ENCODE measurements at places on chromosomes 3 and 15.
A peak's percentile ranks its signal among the peaks of the same experiment; 100 is the strongest.

GRCh38 chr3:9930804-9931418 lies 2.7 kb upstream of the CRELD1 start:
- peak; percentile 60 for DNase-seq

GRCh38 chr15:66292571-66293418 lies 573 bp upstream of the DIS3L start:
- peak; percentile 68 for DNase-seq

- no peak for DNase-seq
Measured at GRCh38 chr15:67350042-67350441, 95.5 kb downstream of the IQCH start.

DNA sequence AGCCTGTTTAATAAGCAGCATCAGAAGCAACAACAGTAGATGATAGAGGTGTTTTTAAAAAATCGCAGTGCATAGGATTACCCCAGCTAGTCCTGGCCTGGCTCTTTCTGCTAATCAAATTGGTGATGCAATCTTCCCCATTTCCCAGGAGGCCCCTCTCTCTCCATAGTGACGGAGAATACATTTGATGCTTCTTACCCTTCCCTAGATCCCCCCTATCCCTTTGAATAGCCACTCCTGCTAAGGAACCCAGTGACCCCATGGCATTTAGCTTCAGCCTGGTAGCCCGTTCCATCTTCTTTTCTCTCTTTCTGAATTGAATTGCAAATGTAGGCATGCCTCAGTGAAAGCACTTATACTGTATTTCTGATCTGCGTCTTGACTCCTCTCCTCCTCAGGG lies 223.6 kb upstream of the GAP43 start:
- DNase-seq: no peak

DNA sequence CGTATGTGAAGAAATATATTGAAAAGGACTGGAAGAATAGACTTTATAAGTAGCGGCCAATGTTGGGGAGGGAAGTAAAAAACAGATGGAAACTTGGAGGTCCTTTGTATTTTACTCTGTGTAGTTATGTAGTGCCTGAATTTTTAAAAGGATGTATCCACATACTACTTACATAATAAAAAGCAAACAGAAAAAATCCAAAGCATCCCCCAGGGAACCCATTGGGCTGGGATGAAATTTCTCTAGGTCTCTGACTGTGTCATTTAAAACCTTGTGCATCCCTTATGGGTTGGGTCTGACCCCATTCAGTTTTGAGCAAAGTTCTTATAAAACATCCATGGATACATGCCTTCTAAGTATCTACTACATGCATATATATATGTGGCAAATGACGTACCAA lies 141.1 kb downstream of the NR1D2 start:
- no peak for DNase-seq

- peak; percentile 9 for DNase-seq
Measured at GRCh38 chr3:105499961-105500360, 133.3 kb downstream of the ALCAM start.

- no peak for DNase-seq
Measured at GRCh38 chr15:48954538-48954937, 9.2 kb downstream of the SHC4 start.

GRCh38 chr3:21955406-21955805 lies 204.4 kb upstream of the ZNF385D start:
- DNase-seq: no peak

- DNase-seq: peak; percentile 90
Measured at GRCh38 chr15:90956274-90957030, 1.8 kb downstream of the RCCD1 start.

DNA sequence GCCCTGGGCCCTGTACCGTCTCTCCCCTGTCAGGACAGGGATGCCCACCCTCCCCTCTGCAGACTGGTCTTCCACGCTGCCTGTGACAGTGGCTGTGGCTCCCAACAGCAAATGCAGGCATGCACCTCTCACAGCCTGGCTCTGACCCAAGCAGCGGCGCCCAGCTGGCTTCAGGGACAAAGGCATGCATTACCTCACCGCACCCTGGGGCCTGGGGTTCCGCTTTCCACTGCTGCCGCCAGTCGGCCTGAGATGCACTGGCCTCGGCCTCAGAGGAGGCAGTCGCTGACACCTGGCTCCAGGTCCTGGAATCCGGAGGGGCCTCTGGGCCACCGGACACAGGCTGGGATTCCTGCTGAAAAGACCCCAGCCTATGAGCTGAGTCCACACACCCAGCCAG lies 70.3 kb downstream of the SCN5A start:
- DNase-seq: no peak

- no peak for DNase-seq
Measured at GRCh38 chr3:152785051-152785450, 49.9 kb upstream of the P2RY1 start.

DNA sequence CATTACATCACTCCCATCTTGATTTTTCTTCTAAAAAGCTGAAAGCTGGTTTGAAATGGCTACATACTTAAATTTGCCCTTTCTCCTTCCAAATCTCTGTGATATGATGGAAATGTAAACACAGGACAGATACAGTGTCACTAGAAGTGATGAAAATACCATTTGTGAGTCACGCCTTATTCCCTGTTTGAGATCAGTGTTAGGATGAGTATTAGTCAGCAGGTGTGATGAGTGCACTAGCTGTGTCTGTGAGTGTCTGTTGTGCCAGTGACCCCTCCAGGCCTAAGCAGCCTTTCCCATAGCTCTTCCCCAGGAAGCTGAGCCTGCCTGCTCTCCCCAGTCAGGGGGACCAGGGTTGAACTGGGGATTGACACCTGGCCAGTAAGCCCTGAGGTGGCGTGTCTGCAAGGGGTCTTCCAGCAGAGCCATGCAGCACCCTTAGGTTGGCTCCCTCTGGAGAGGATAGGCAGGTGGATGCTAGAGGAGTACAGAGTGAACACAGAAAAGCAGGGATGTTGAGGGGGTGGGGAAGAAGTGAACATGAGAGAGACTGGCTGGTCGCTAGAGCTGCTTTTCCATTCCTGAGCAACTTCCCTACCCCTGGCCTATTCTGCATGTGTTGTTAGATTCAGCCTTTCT lies 92.0 kb downstream of the PDE8A start:
- DNase-seq: no peak

DNA sequence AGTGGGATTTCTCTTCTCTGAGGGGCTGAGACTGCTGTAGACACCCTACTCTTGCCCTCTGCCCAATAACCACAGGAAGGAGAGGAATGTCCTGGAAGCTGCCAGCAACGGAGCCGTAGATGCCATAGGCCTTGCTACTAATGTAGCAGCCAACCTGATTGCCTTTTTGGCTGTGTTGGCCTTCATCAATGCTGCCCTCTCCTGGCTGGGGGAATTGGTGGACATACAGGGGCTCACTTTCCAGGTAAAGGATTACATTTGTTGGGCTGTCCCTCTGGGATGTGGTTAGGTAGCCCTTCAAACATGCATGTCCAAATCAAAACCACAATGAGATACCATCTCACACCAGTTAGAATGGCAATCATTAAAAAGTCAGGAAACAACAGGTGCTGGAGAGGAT lies 16.1 kb downstream of the SLC28A2 start:
- DNase-seq: peak; percentile 44

- DNase-seq: peak; percentile 74
Measured at GRCh38 chr15:65583701-65584100, 27.2 kb downstream of the INTS14 start.

DNA sequence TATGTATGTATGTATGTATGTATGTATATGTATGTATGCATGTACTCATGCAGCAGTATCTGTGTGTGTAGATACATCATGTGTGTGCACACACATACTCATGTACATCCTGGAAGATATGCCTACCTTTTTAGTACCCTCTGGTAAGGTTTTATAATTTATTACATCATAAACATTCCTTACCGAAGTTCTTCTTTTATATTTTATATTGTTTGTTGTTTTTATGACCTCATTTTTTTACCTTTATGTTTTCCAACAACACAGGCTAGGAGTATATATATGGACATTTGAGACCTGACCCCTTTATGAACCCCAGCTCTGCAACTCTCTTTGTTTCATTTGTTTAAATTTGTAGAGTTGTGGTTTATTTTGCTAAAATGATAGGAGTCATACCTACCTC lies 263.5 kb downstream of the ADAMTSL3 start:
- no peak for DNase-seq

DNA sequence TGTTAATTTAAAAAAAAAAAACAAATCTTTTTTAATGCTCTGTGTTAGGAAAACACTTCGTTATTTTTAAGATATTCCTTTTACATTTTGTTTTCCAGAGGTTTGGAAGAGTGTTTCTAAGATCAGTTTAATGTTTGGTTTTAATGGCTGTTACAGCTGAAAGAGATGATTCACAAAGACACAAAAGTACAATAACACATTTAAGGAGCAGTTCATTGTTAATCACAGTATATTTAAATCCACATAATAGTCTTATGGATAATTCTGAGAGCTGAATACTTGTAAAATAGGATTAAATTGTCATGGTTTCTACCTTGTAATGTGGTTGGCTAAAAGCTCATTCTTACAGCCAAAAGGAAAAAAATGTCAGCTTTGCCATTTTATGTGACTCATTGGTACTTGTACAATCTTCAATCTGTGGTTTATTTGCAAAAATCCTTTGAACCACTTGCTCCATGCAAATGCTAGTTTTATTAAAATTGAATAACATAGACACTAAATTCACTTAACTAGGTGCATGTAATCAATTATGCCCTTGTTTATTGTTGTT lies 426.4 kb downstream of the NLGN1 start:
- DNase-seq: no peak

- DNase-seq: no peak
Measured at GRCh38 chr15:83413054-83413719, 34.0 kb upstream of the SH3GL3 start.

GRCh38 chr3:55807210-55807609 lies 320.1 kb upstream of the WNT5A start:
- no peak for DNase-seq

- no peak for DNase-seq
Measured at GRCh38 chr3:135393898-135394525, 571.5 kb upstream of the PPP2R3A start.

DNA sequence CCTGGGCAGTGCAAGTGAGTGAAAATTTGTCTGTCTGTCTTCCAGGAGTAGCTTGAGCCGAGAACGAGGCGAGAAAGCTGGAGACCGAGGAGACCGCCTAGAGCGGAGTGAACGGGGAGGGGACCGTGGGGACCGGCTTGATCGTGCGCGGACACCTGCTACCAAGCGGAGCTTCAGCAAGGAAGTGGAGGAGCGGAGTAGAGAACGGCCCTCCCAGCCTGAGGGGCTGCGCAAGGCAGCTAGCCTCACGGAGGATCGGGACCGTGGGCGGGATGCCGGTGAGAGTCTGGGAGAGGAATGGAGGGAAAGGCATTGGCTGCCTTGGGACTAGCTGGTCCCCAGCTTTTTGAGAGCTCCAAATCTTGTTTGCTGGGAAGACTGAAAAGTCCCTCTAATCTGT lies 10.2 kb upstream of the FAM131A start:
- no peak for DNase-seq

DNA sequence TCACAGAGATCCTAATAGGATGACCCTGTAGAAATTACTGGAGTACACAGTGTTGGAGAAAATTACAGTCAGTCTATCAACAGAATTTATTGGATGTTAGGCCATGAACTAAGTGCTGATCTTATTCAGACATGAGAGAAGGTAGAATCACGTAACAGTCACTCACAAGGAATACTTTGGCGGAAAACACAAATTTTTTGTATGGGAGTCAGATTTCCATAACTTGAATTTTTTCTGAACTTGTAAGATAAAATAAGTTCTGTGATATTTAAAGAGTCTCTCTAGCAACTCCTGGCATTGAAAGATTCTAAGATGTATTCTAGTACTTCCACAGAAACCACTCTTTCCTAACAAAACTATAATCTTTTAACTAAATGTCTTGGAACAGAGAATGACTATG lies 178.8 kb upstream of the MME start:
- DNase-seq: no peak

DNA sequence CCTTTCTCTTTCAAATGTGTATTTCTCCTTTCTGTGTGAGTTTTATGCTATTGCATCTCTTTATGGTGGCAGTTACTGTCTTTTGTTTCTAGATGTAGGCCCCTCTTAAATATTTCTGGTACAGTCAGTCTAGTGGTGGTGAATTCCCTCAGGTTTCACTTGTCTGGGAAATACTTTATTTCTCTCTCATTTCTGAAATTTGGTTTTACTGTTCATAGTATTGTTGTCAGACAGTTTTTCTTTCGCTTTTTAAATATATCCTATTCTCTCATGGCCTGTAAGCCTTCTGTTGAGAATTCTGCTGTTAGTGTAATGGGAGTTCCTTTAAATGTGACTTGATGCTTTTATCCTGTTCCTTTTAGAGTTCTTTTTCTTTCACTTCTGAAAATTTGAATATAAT lies 874.0 kb downstream of the PLOD2 start:
- no peak for DNase-seq

GRCh38 chr15:51281368-51281967 lies 56.9 kb downstream of the CYP19A1 start:
- peak; percentile 70 for DNase-seq

- DNase-seq: peak; percentile 84
Measured at GRCh38 chr3:12891985-12892839, 50.8 kb upstream of the RPL32 start.

DNA sequence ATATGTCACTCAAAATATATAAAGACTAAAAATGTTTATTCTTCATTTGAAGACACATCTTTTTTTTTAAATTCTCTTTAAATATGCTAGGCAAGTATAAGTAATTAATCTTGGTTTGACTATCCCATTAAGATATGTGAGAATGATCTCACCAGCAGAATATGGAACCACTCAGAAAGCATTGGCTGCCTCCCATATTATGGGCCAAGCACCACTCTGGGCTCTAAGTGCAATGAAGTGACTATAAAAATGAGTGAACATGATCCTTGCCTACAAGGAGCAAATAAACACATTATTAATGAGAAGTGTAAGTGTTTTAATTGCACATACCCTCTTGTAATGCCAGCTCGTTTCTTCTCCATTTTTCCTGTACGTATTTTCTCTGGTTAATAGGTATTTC lies 328.5 kb downstream of the NAALADL2 start:
- no peak for DNase-seq

GRCh38 chr3:49339581-49339940 lies 292 bp downstream of the USP4 start:
- no peak for DNase-seq

All from hematopoietic multipotent progenitor cell treated with erythropoietin and hydrocortisone succinate and interleukin-3 and kit ligand, for 4 days (in vitro differentiated cells).